Activated CD4-positive, alpha-beta memory T cell treated with anti-CD3 and anti-CD28 coated beads, Interleukin-2, amount 10 ng/mL, durations not matched to agents 7 days and 5 days (primary cell): ENCODE measurements at places on chromosomes 2 and 18. TPM values are rescaled to one million over a fixed set of nuclear protein-coding genes. Genes with fewer than 3 reads are reported as not detected.

GRCh38 chr2:204573221-204573620 is 27.9 kb downstream of the PARD3B start:
- no peak for DNase-seq

- no peak for DNase-seq
Observed at GRCh38 chr2:51145761-51146160, 113.8 kb upstream of the NRXN1 start.

- DNase-seq: no peak
Observed at GRCh38 chr2:238900511-238900910, 52.6 kb downstream of the TWIST2 start.

ITGA4 gene
- total RNA-seq: 265 TPM

GRCh38 chr18:51655327-51655698 is 457.8 kb upstream of the MEX3C start:
- no peak for DNase-seq
